ENCODE measurements at places on chromosomes 3 and 15.

GRCh38 chr3:172040078-172040980 lies 951 bp downstream of the FNDC3B start:
- DNase-seq: peak; percentile 82

GRCh38 chr15:101090428-101090790 lies 161.4 kb downstream of the CHSY1 start:
- DNase-seq: no peak

- no peak for DNase-seq
Measured at GRCh38 chr3:28940994-28941393, 339.9 kb upstream of the RBMS3 start.

- no peak for DNase-seq
Measured at GRCh38 chr15:96075895-96076294, 254.6 kb upstream of the NR2F2 start.

GRCh38 chr15:45795440-45796069 lies 160.7 kb downstream of the SQOR start:
- DNase-seq: peak; percentile 32

DNA sequence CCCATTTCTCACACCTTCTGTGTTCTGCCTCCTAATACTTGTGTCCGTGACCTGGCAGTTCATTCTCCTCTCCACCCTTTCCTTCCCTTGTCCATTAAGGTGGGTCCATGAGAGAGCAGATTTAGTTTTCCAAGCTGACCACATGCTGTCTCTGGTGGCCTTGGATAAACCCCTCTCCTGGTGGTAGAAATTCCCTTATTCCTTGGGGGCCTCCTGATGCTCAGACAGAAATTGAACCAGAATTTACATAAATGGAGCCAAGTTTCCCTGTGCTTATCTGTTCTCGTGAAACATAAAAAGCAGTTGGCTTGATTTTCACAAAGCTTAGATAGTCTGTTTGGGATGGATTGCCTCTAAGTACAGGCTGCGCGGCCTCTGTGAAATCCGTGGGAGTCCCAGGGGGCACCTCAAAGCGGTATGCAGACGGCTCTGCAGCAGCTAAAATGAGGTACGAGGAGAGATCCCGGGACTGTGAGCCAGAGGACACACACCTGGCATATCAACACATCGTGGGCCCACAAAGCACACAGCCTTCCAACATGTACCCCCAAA lies 101.0 kb upstream of the NMNAT3 start:
- no peak for DNase-seq

- DNase-seq: no peak
Measured at GRCh38 chr3:104604326-104605010, 762.2 kb upstream of the ALCAM start.

DNA sequence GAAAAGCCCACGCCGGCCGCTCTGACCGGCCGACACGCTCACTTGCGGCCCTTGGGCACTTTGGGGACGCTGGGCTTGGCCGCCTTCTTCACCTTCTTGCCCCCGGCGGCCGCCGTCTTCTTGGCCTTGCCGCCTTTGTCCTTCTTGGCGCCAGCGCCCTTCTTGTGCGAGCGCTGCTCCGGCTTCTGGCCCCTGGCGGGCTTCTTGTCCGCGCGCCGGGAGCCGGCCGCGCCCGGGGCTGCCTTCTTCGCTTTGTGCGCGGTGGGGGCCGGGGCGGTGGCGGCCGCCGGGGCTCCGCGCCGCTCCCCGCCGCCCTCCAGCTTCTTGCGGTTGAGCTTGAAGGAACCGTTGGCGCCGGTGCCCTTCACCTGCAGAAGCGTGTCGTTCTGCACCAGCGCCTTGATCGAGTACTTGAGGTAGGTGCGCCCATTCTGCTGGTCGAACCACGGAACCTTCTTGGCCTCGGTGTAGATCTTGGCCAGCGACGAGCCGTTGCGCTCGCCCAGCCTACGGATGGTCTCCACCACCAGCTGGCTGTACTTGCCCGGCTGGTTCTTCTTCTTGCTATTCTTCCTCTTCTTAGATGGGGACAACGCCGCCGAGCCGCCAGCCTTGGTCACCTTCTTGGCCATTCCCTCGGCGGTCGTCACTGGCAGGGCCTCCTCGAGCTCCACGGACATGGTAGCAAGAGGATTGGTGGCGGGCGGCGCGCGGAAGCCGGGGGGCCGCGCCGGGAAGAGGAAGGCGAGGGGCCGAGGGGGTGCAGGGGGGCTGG lies 36.7 kb downstream of the HMCES start:
- DNase-seq: no peak

GRCh38 chr3:2423143-2423542 lies 324.5 kb downstream of the CNTN4 start:
- no peak for DNase-seq

- DNase-seq: no peak
Measured at GRCh38 chr3:31356941-31357340, 175.8 kb upstream of the STT3B start.

- DNase-seq: peak; percentile 47
Measured at GRCh38 chr3:171829841-171830517, 13.2 kb upstream of the TMEM212 start.

GRCh38 chr3:193842029-193842798 lies 249.2 kb downstream of the OPA1 start:
- no peak for DNase-seq

DNA sequence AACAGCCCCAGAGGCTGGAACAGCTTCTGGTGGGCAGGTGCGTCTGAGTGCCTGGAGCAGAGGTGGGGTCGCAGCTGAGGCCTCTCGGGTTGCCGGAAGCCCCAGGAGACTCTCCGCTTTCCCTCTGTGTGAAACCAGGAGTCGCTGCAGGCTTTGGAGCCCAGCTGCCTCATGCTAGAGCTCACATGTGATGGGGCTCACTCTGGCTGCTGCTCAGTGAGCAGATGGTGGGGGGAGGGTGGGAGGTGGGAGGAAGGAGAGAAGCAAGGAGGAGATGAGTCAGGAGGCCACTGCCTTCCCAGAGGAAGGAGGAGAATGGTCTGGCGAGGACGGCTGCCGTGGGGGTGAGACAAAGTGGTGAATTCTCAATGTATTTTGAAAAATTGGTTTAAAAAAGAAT lies 290.1 kb upstream of the CHRNA7 start:
- no peak for DNase-seq

DNA sequence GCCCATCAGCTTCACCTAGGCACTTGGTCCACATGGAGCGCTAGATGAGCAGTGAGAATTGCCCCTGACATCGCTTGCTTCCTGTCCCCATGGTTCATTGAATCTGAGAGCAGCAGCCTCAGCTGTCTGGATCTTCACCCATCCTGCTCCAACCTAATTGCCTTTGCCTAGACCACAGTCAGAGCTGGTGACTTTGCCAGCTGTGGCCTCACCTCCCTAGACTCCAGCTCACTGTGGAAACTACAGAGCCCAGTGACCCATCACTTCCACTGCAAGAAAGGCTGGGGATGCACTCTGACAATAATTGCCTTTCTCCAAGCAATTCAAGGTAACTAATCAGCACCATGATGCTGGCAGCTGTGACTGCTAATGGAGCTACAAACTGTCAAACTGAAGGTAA lies 30.6 kb upstream of the SLC6A1 start:
- no peak for DNase-seq

DNA sequence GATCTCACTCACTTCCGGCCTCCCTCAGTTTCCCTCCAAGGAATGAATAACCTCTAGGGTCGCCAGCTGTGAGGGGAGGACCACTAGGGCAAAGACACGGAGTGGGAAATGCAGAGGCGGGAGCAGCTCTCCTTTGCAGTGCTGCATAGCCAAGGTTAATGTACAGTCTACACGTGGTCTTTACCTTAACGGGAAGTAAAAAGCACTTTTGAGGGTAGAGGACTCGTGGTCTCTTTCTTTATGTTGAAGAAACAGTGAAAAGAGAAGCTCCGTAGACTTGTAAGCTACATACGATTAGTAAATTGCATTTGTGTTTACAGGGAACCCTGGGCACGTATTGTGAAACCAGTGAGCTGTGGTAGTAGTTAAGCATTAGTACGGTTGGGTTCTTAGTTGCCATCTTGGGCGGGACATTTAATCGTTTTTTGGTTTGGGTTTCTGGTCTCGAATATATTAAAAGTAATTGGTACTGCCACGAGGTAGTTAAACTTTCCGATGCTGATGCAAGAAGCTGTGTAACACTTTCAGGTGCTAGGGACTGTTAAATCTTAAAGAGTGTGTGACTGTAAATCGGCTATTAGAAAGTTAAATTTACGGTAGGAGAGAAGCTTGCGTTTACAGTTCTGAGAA lies 828 bp downstream of the U2SURP start:
- no peak for DNase-seq

GRCh38 chr15:64635499-64636495 lies 139.6 kb downstream of the RBPMS2 start:
- peak; percentile 74 for DNase-seq

DNA sequence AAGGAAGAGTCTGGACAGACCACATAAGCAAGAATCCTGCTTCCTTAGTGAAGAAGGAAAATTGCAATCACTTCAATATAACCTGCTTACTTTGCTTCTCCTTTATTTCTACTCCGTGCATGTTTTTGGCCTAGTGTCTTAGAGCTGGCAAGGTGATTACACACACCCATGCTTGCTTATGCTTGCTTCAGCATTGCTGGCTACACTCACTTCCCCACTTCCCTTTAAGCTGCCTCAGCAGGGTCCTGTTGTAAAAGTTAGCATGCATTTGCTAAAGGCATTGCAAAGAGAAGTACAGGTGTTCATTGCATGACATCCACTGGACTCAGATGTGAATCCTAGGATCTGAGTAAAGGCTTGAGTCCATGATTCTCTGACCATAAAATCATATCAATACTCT lies 47.5 kb upstream of the STT3B start:
- no peak for DNase-seq

DNA sequence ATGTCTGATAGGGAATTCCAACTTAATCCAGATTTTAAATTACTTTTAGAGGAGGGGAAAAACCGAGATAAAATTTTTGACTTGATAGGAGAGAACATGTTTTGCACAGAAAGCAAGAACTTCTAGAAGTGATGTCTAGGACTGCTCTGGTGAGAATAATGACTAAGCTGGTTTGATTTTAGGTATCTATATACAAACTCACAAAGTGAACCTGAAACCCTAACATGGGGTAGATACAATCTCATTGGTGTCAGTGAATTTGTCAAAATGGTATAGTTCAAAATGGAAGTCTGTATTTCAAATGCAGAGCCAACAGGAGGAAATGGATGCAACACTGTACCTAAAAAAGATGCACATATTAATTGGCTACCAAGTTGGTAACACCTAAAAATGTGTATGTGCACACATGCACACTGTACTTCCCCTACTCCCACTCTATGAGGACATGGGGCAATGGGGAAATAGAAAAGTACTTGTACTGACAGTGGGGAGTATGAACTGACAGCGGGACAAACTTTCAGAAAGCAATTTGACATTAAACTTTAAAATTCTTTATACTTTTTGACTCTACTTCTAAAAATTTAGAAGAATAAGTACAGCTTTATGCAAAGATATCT lies 53.0 kb downstream of the NR1I2 start:
- DNase-seq: no peak

GRCh38 chr3:174072675-174073074 lies 675.1 kb downstream of the NLGN1 start:
- no peak for DNase-seq

DNA sequence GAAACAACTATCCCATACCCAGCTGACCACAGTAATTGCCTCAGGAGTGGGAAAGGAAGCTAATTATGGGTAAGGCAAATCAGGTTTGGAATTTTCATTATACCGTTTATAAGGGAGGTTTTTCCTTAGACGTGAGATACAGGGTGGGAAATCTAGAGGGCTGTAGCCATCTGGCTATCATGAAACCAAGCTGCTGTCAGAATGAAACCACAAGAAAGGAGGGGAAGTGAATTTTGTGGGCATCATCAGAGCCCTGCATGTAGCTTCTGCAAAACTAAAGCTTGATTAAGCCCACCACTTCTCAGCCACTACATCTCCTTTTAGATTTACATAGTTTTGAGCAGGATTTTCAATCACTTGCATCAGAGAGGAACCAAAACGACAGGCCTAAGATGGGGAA lies 893.5 kb downstream of the TUSC7 start:
- DNase-seq: no peak

DNA sequence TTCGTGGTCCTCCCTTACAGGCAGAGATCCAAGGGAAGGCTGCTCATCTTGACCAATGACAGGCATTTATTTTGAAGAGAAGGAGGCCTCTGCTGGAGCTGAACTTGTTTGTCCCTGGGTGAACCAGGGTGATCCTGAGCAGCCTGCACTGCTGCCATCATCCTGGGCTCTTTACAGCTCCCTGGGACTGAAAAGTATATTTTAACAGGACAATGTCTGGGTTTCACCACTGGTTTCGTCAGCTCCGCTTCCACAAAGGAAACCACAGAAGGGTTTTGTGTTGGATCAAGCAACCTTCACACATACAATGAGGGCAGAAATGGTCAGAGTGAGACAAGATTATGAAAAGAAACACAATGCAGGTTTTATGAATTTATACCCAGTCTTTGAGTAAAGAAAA lies 400.7 kb upstream of the TPM1 start:
- no peak for DNase-seq

Data from right lung (tissue), 10 donors.